ENCODE measurements at places on chromosomes 6 and 20.
A peak's percentile ranks its signal among the peaks of the same experiment; 100 is the strongest.

DNA sequence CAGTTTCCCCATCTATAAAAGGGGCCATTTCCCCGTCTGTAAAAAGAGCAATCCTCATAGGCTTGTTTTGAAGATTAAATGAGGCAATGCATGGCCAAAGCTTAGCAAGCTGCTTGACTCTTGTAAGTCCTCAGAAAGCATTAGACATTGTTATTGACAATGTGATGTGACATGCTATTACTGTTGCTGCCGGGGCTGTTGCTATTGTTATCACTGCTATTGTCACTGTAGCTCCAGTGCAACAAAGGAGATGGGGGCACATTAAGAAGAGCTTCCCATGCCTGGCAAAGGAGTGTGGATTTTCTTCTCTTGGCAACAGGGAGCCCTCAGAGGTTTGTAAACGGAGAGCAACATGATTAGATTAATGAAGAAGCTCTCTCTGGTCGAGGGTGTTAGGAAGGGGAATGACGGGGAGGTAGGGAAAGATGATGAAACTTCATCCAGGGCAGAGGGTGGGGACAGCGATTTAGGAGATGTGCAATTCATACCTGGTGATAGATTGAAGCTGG lies 33.1 kb upstream of the FAM83D start:
- no peak for DNase-seq

GRCh38 chr6:78597966-78598365 lies 269.4 kb upstream of the IRAK1BP1 start:
- no peak for DNase-seq

DNA sequence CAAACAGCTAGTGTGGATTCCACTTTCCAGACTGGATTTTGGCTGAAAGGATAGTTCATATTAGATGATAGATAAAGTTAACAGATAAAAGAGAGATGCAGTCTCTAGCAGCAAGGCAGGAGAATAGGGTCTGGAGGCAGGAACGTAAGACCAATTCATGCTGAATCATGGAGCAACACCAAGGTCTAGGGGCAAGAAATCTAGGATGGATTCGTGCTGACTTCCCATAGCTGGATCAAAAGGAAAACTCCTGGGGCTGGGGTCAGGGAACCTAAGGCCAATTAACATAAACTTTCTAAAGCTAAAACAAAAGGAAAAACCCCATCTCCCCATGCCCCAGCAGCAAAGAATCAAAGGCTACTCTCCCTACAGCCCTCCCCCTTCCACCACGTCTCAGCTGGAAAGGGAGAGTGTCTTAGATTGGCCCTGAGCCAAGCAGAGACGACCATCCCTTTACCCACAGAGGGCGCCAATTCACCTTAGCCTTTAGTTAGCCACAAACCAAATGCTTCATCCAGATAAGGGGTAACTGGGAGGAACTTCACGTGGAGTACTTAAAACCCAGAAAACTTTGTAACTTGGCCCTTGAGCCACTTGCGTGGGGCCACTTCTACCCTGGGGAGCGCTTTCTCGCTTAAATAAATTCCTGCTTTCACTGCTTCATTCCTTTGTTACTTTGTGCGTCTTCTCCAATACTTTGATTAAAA lies 7.6 kb downstream of the TREM1 start:
- DNase-seq: peak; percentile 59

GRCh38 chr20:17925141-17925939 lies 43.3 kb downstream of the SNX5 start:
- DNase-seq: no peak

DNA sequence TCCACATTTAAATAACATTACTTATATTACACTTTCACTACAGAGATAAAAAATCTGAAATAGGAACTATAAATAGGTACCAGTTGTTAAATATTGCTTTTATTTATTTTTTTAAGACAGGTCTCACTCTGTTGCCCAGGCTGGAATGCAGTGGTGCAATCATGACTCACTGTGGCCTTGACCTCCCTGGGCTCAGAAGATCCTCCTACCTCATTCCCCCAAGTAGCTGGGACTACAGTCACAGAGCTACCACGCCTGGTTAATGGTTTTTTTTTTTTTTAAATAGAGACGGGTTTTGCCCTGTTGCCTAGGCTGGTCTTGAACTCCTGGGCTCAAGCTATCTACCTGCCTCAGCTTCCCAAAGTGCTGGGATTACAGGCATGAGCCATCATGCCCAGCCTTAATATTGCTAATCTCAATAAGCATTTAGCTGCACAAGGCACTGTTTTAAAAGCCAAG lies 17.3 kb downstream of the EEF1E1 start:
- DNase-seq: no peak

DNA sequence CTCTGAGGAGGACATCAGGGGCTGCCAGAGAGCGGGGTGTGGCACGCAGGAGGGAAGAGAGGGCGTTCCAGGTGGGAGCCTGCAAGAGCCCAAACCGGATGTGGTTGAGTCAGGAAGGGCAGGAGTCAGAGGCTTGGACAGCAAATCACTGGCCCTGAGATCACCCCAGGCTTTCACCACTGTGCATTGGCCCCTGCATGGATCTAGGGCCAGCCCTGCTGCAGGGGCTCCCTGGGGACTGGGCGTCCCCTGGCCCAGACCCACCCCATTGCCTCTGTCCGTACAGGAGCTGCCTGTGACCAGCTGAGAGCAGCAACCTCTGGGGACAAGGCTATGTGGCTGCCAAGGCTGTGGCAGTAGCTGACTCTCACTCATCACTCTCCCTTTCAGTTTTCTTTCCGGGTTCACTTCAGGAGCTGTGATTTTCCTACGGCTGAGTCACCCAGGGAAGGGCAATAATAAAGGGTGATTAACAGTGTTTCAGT lies 33.9 kb downstream of the KCNK17 start:
- no peak for DNase-seq

DNA sequence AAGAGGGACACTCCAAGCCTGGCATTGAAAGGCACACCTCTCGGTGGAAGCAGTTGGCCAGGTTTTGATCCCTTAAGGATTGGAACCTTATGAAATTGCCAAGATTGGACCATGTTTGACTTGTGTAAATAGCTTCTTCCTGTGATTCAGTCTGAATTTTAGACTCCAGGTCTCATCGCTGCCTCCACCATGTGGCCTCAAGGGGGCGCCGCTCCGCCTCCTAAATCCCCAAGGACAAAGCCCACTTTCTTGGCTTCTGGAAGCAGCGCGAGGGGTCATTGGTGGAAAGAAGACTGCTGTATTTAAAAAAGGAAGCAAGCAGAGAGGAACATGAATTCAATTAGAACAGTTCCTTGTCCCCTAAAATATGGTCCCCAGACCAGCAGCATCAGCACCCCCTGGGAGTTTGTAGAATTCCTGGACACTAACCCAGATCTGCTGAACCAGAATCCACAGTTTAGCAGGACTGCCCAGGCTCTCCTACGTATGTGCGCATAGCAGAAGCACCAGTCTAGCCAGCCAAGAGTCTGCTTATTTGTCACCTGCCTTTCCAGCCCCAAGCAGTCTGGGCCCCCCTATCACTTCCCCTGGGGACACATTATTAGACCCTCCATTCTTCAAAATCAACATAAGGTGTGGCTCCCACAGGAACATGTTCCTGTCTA lies 108.5 kb downstream of the LY86 start:
- DNase-seq: no peak

DNA sequence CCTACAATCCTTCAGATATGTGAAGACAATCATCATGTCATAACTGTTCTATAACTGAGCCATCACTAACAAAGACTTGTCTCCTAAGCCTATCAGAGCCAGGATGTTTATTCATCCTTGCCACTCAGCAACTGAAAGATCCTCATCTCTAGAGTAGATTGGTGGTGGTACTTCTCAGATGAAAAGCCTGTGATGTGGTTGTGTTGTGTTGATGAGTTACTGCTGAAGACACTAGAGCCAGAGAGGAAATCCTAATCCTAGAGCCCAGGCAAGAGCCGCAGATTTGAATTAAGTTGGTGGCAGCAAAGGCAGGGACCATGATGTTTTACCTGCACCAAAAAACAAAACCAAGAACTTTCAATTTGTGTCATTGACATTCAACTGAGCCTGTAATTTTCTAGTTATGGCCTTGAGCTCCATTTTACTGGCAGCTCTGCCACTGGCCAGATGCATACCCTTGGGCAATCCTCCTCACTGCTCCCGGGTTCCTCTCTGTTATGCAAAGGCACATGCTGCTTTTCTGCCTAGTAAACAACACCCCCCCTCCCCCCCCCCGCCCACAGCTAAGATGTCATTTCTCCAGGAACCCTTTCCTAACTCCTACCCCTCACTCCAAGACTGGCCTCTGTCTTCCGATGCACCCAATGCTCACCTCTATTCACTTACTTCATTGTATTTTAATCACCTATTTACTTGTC lies 50.2 kb upstream of the REV3L start:
- no peak for DNase-seq

- no peak for DNase-seq
Measured at GRCh38 chr6:92086750-92087149, 1332.6 kb downstream of the EPHA7 start.

GRCh38 chr6:162817196-162817595 lies 89.4 kb downstream of the PACRG start:
- DNase-seq: no peak

GRCh38 chr6:37583261-37583660 lies 83.6 kb upstream of the CCDC167 start:
- no peak for DNase-seq
